ENCODE measurements at places on chromosomes 16 and 17.

DNA sequence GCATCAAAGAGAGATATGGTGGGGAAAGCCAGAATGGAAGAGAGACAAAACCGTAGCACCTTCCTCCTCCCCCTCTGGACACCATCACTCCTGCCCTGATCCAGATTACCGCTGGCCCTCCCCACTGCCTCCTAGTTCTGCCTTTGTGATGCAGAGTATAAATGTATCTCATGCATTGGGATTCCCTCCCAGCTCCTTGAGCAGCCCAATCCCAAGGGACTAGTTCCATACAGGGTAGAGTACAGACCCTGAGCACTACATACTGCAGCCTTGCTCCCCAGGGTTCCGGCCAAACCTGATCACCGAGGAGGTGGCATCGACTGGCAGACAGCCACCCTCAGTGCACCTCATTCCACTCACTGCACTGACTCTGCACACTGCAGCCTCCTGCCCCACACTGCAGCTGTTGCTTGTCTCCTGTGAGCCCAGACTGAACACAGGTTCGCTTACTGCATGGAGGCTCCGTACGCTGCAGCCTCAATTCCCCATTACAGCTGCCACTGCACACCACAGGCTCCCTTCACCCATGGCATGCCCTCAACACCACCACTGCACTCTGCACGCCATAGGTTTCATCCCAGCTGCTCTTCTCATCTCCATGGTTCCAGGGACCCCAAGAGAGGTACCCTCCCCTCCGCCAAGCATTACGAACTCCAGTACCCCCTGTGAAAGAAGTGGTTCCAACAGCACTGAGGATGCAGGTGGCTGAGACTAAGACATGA lies 1.7 kb upstream of the THRA start:
- H3K36me3 ChIP-seq: no peaks in the 10 kb centered on the region
- no peak for DNase-seq
- H3K27ac ChIP-seq: peak overlapping the region; percentile 100

DNA sequence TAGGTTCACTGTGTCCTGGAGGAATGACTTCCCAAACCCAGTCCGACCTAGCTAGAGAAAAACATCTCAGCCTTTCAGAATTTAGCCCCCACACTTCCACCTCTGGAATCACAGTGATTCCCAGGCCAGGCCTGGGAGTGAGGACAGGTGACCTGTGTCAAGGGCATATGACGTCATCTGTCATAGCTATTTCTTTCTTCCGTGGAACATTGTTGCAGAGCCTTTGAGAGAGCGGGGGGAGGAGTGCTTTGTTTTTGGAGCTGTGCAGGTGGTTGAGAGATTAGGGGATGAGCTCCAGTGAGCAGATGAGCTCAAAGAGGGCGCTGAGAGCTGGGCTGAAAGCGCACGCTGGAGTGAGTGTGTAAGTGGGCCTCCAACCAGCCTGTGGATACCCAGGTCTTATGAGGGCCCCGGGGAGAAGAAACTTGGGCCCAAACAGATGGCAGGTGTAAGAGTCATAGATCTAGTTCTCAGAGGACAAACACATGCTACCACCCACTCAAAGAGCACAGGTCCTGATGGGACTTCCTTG lies 344.8 kb downstream of the SNX29 start:
- H3K4me3 ChIP-seq: no peak overlapping the region
- no peak overlapping the region for H3K27ac ChIP-seq
- H3K4me1 ChIP-seq: peaks cover 5% of the 10 kb centered on the region
- no peaks in the 10 kb centered on the region for H3K27me3 ChIP-seq

DNA sequence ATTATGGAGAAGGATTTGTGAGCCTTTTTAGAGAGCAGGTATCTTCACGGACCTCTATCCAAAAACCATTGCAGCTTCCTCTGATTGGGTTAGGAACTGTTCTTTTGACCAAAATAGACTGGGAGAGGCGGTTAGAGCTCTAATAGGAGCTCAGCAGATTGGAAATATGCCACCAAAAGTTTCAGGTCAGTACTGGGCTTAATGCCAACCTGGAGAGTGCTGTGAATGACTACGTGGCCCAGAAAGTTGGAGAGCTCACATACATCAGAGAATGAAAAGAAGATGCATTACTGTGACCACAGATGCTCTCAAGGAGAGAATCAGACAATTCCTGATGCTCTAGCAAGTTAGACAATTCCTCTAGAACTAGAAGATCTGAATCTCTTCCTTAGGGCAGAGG lies 86.5 kb downstream of the ABCA8 start:
- no peaks in the 10 kb centered on the region for H3K27me3 ChIP-seq
- no peaks in the 10 kb centered on the region for H3K4me1 ChIP-seq
- DNase-seq: no peak
- no peak overlapping the region for H3K27ac ChIP-seq

DNA sequence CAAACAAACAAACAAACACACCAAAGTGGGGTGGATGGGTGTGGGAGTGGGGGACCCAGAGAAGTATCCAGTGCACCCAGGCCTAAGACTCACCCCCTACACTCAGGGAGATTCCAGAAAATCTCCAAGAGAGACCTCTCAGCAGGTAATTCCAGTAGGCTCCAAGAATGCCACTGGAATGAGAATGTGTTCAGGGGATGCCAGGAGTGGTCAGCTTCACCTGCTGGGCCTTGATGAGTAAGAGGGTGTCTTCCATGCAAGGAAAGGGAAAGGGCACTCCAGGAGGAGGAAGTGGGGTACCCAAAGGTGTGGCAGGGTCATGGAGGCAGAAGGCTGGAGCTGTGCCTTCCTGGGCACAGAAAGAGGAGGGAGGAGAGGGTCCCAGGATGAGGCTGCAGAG lies 9.9 kb downstream of the CDH1 start:
- no peaks in the 10 kb centered on the region for H3K27me3 ChIP-seq
- H3K4me1 ChIP-seq: no peaks in the 10 kb centered on the region

Data from gastrocnemius medialis (tissue), 4 donors.